Stimulated activated CD4-positive, alpha-beta T cell treated with anti-CD3 and anti-CD28 coated beads, TNF-alpha, amount 100 ng/mL, for 1 hour (primary cell): ENCODE measurements at places on chromosomes 6 and 20.

- DNase-seq = no peak
Measured at GRCh38 chr6:111925296-111925695, 52.0 kb upstream of the FYN start.

- DNase-seq = no peak
Measured at GRCh38 chr6:41637194-41638001, 870 bp upstream of the MDFI start.

DNA sequence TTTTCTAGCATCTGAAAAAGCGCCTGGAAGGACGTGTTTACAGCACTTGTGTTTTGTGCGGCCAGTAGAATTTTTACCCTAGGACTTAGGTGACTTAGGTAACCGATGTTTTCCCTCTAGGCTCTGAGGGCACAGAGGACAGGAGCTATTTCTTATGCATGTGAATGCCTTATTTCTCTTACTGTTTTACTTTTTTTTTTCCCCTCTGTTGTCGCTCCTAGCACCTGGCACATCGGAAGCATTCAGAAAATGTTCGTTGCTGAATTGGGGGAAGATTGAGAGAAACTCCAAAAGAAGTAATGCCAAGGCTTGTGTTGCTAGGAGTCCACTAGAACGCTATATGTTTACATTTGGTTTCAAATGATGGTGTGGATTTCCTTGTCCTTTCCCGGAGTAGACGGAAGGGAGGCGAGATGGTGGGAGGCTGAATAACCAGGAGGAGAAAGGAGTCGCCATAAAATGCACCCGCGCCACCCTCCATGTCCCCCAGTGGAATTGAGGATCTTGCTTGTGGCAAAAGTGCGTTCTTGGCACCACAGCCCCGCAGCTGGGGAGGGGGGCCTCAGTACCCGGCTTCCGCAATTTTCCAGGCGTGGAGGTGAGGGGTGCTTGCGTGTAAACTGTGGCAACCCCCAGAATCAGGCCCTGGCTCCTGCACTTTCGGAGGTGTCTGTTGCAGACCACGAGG, 6.9 kb downstream of the OLIG3 start:
- DNase-seq = no peak

GRCh38 chr20:45342855-45343531, 5.2 kb downstream of the SDC4 start:
- no peak for DNase-seq

DNA sequence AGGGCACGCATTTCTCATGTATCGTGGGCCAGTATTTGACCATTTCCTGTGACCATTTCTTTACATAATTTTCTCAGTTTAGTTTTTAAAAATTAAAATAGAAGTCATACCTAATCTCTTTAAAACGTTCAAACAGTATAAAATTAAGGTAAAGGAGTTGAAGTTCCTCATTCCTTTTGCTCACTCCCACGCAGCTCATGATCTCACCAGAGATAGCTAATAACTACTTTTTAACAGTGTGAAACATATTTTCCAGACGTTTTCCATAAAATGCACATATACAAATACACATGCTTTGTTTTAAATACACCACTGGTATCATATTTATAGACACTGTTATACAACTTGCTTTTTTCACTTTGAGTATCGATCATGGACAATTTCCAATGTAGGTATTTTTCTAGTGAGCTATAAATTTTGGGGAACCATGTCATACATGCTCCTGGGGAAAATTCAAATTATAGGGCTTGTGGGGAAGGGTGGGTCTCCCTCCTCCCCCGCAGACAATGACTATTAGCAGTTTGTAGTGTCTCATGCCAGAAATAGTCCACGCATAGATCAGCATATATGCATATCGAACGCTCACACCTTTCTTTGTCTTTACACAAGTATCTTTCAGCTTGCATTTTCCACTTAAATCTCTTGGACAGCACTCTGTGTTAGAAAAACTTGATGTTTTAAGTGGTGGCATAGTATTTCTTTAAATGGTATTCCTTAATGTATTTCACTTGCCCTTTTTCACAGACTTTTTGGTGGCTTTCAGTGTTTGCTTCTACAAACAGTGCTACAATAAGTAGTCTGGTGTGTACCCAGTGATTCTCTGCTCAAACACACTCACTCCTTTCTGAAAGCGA, 145.5 kb upstream of the ZNF217 start:
- DNase-seq = no peak

DNA sequence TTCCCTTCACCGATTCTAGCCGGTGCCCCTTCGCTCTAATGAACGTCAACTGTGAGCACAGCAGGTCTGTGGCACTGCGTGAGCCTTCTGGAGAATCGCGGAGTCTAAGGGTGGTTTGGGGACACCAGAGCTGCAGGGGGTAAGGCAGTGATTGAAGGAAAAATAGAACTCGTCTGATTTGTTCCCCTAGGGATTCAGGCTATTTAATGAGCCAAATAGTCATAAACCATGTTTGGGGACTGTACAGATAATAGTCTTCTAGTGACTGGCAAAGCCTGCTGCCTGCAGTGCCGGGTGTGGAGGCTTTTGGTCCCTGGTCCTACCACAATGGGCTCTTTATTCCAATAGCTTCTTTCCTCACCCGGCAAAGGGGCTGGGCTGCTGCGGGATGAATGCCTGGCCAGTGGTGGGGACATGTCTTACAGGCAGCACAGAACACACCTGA, 11.1 kb upstream of the NTSR1 start:
- DNase-seq = no peak

DNA sequence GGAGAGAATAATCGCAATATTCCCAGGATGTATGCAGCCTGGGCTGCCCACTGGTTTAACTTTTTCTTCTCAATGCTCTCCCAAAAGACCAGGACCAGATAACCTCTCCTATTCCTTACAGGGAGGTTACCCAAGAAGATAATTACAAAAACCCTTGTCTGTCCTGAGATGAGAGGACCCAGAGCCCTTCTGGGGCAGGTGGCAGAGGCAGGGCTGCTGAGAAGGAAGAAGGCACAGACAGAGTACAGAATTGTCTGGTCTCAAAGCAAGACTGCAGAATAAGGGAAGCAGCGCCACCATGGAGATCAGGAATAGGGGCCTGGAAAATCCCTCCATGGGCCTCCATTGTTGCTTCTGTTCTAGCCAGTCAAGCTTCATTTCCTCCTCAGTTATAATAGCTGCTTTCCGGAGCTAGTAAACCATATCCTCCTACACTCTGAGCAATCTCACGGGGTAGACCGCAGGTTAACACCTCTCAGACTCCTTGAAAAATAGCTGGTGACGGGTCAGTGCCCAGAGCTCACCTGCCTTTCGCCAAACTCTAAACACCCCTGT, 463 bp upstream of the HLA-DMB start:
- no peak for DNase-seq

DNA sequence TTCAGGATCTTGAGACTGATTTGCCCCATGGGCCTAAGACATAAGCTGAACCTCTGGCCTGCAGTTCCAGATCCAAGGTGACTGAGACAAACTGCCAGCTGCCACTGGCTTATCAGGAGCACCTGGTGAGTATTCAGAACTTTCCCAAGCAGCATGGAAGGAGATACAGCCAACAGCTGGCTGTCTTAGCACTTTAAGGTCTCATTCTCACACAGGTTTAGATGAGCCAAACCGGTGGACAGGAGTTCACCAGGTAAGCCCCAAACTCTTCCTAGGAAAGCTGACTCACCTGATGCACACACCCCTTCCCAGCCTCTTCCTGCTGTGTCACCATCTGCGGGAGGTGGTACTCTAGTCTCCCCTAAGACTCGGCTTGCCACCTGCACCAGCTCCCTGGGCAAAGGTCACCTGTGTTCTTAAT, at the start of gene BANF2:
TSS of gene BANF2 (plus strand) at position 36 of the 421 bp plus-strand sequence. CDS start 25,060 bp downstream, outside the sequence.
- no peak for DNase-seq

GRCh38 chr6:163759542-163759941, 345.0 kb downstream of the QKI start:
- DNase-seq = no peak

DNA sequence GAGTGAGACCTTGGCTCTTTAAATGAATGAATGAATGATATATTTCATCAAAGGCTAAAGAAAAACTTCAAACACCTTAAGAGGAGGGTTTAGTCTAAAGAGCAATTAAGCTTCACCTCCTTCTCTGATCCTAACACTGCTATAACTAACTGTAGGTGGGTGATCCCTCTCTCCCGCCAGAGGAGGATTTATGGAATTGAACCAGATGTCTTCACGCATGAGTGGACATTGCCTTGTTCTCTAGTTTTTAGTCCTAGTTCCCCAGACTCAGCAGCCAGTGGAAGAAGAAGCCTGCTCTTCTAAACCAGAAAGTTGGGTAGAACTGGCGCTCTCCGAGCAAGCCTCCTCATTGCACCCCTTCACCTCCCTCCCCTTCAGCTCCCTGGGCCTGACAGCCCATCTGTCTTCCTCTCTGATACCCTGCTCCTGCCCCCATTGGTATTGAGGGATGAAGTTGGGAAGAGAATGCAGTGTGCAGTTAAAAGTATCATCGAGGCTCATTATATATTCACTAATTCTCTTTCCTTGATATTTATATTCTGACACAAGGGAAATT, 142.7 kb downstream of the ARID1B start:
- DNase-seq = no peak

GRCh38 chr20:19992996-19993908, 23.9 kb upstream of the NAA20 start:
- DNase-seq = no peak

DNA sequence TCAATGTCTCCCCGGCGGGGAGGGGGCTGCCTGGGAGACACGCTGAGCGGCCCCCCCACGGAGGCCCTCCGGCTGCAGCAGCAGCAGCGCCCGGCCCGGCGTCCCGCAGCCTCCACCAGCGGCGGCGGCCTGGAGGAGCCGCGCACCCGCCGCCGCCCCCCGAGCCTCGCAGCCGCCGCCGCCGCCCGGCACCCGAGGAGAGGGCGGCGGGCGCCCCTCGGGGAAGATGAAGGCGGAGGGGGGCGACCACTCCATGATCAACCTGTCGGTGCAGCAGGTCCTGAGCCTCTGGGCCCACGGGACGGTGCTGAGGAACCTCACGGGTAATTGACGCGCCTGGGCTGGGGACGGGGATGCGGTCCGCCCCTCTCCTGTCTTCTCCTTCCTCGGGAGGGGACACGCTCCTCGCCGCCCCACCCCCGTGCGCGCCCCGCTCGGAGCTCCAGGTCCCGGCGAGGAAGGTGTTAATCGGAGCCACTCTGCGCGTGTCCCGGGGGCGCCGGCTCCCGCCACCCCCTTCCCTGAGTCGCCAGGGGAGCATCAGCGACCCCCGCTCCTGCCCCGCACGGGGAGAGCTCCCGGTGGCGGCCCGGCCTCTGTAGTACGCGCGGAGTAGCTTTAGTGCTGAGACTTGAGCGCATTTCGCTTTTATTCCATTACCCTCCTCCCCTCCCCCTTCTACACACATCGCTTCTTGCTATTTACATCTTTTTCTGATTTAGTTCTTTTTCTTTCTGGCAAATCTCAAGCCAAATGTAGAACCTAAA, 686 bp downstream of the TMEM170B start:
- DNase-seq = peak; percentile 16

DNA sequence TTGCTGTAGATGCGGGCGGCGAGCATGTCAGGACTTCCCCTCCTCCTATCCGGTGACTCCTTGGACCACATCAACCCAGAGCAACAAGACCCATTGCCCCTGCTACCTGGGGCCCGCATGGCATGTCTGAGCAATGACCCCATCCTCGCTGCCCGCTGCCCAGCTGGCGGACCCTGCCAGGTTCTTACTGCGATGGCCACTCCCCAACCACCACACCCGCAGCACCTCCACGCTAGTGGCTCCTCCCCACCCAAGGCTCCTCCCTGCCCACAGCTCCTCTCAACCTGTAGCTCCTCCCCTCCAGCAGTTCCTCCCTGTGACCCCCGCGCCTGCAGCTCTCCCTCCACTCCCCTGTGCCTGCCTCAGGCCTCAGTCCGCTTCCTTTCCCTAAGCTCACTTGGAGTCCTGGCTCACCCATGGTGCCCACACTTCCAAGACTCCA, 17.6 kb upstream of the SERPINB9 start:
- DNase-seq = no peak

- no peak for DNase-seq
Measured at GRCh38 chr6:11938285-11938890, 73.7 kb upstream of the HIVEP1 start.

DNA sequence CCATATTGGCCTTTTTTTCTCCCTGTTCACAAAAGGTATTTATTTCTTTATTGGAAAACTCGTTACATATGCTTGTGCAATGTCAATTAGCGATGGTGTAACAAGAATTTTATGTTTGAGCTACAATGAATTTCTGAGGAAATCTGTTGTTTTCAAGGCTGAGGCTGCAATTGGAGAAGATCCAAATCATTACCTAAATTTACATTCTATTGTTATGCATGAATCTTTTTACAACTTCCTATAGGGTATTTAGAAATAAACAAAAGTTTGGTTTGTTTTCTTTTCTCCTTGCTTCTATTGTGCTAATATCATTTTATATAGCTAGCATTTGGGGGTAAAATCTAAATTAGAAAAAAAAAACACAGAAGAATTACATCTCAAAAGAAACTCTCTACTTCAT, 34.7 kb upstream of the NKAIN2 start:
- no peak for DNase-seq

GRCh38 chr6:54846857-54847674, 495 bp downstream of the FAM83B start:
- no peak for DNase-seq

GRCh38 chr20:63091901-63092659, 85.3 kb upstream of the BHLHE23 start:
- no peak for DNase-seq

DNA sequence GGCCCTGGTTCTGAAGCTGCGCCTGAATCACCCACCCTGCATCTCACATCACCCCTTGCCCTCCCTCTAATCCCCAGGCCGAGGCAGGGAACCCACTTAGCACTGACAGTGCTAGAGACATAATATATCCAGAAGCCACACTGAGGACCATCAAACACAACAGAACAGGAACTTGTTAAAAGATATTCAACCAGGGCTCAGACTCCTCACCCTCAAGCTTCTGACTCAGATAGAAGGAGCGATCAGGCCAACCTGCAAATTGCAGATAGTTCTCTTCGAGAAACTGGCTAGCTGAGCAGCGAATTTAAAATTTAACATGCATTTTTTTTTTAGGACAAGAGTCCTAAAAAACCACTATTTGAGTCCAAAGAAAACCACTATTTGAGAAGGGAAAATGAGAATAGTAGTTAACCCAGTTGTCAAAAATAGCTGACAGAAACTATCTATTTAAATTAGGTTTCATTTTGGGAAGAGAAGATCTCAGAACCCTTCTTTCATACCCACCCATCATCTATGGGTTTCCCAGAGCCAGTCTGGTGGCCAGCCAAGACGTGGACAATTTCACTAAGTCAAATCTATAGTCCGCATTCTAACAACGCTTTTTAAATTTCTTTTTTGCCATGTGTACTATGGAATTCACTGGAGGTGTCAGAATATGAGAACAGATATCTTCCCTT, 95.6 kb downstream of the OPRM1 start:
- DNase-seq = no peak

GRCh38 chr6:158405933-158406332, 93.7 kb downstream of the TULP4 start:
- DNase-seq = no peak

- DNase-seq = no peak
Measured at GRCh38 chr6:170007468-170008293, 256.3 kb downstream of the ERMARD start.

DNA sequence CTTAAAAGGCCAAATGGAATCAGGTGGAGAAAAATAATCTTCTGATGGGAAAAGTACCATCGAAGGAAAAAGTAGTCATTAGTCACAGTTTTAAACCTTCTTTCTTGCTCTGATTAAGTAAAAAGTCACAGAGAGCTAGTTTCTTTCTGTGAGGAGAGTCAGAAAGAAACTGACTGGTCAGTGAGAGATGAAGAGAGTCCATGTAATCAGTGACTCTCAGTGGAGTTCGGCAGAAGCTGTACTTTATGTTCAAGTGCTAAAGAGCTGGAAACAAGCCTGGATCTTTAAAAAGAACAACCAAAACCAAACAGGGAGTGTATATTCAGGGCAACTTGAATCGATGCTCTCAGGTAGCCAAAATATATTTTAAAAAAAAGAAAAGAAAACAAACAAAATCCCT, 44.5 kb downstream of the MDGA1 start:
- no peak for DNase-seq
